ENCODE measurements at places on chromosomes 13 and 19.

DNA sequence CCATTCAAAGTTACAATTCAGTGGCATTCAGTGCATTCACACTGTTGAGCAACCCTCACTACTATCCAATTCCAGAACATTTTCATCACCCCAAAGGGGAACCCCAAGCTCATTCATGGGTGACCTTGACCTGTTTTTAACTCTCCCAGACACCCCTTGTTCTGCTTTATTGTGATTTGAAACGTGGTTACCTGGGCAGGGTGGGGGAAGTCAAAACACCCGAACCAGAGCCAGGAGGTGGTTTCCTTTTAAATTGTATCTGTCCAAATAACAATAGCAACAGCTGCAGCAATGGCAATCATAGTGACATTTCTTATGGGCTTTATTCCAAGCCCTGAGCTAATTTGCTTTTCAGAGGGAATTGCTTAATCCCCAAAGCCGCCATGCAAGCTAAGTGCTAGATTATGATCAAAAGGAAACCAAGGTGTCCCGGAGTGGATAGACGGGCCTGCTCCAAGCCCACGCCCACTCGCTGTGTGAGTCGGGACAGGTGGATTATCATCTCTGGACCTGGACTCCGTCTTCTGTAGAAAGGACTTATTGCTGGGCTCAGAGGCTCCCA lies 6.1 kb downstream of the PTGIR start:
- no peak for DNase-seq

GRCh38 chr19:18893587-18894253 lies 2.2 kb downstream of the CERS1 start:
- no peak for DNase-seq

- no peak for DNase-seq
These were observed 815 bp downstream of the MAP3K10 start for GRCh38 chr19:40191836-40192646.

- DNase-seq = no peak
These were observed 32.5 kb downstream of the CERS4 start for GRCh38 chr19:8241646-8242045.

DNA sequence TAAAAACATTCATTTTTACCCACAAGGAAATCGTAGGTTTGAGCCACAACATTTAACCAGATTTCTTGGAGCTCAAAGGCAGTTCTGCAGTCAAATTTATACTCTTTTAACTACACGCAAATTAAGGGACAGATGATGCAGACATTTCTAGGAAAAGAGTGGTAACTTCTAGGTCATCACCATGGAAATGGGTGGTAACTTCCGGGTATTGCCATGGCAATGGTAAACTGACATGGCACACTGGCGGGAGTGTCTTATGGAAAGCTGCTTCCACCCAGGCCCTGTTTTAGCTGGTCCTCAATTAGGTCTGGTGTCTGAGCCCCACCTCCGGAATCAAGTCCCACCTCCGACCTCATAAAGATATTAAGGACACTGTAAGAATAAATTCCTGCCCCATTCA lies 10.4 kb upstream of the LYPD5 start:
- DNase-seq = no peak

DNA sequence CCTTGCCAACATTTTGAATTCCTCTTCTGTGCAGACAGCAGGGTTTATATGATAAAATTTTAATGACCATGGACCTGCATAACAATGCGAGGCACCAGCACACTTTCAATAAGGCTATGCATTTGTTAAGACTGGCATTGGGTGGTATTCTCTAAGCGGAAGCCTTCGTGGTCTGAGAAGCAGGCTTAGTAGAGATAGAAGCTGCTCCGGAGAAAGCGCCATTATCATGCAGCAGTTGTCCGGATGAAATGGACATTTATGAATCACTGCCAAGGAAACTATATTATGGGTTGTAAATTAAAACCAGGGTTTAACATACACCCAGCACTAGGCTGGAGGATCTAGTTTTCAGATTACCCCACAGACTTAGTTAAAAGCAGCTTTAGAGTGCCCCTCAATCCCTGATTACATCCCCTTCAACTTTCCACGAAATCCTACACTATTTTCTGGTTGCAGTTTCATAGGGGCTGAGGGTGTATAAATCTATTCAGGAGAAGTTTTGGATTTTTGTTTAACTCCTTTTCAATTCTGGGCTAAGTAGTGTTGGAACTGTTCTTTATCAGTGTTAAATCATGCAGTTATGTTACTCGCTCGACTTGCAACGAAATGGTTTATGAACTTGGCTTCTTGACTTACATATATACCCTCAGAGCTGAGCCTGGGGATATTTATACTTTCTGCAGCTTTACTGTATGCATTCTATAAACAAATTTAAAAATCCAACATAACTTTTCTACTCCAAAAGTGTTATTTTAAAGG lies 193.3 kb downstream of the PCDH9 start:
- no peak for DNase-seq
